Astrocyte of the hippocampus (primary cell): ENCODE measurements at places on chromosomes 11 and 22.

DNA sequence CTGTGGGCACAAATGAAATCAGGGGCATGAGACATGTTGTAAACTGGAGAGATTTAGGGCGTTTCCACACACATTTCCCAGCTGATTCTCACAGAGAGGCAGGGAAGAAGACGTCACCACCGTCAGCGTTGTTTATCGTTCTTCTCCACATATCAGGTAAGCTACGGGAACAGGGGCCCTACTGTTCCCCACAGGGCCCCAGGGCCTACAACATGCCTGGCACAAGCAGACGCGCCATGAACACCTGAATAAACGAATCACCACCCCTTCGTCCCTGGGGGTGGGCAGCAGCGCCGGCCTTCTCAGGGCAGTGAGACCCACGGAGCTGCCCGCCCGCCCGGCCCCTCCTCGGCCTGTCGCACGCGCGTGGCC, 342 bp downstream of the EFCAB6 start:
- no peak for DNase-seq

DNA sequence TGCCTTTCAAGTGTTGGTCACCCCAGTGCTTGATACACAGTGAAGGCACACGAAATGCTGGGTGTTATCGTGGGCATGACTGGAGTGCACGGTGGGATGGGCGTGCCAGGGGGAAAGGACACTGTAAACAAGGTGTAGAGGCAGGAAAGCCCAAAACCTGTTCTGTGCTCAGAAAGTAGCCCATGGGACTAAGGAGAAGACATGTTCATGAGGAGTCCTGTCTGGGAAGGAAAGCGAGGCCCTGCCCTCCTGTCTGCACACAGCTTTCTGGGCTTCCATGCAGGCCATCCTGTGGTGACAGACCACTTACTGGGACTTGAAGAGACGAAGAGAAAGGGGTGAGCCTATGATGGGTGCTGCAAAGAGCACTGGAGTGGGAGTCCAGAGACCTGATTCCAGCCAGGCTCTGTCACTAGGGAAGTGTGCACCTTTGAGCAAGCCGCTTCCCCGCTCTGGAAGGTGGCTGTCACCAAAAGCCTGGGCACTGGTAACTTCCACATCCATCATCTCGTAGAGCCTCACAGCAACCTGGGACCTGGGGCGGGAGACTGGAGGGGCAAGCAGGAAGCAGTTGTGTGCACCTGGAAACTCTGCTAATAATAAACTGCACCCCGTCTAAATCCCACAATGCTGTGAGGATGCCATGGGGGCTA, 846 bp upstream of the POU2F3 start:
- DNase-seq = no peak

- no peak for DNase-seq
Observed at GRCh38 chr11:57742087-57742452, 779 bp downstream of the SELENOH start.

DNA sequence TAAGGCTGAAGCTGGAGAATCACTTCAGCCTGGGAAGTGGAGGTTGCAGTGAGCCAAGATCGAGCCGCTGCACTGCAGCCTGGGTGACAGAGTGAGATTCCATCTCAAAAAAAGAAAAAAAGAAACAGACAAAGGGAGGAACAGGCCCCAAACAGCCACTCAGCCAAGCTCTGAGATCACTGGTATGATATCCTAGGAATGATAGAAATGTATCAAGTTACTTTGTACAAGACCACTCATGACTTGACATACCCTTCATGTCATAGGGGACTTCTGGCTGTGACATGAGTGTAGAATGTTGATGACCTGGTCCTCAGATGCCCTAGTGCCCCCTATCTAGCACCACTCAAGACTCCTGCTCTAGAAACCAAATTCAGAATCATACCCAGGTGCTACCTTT, 216.5 kb downstream of the NAV2 start:
- DNase-seq = peak; percentile 53

GRCh38 chr22:35380537-35381423, at the start of gene HMOX1:
HMOX1 (plus strand) TSS chr22:35381096; CDS start chr22:35381174, 78 bp downstream.
- peak; percentile 92 for DNase-seq

DNA sequence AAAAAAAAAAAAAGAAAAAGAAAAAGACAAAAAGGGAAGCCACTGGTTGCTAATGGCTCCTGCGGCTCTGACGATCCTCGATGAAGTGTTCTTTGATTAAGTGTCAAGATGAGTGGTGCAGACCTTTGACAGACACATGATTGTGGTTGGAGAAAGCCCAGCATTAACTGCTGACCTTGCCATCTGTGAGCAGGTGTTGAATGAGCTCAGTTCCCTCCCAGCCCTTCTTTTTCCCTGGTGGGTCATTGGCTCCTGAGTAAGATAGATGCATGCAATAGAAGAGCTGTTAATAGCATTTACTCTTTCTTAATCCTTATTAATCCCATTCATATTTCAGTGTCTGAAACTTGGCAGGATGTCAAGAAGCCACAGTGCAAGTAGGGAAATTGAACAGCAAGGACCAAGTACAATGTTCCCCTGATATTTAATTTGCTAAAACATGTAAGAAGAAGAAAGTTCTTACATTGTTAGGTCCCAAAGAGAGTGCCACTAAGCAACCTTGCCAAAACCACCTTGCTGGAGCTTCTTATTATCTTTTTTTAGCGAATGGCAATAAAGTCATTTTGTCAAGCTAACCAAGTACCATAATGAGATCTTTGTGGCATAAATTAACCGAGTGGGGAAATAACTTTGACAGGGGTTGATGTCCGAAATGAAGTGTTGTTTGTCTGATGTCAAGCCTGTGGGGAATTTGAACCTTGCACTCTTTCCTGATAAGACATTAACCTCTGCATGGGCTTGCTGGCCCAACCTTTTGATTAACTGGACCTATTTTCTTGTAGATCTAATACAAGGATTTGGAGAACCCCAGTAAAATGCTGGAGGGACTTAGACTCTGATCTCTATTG, 113.7 kb downstream of the PTPRJ start:
- no peak for DNase-seq

- no peak for DNase-seq
Observed at GRCh38 chr22:17725500-17725796, 48.8 kb downstream of the BID start.

- peak; percentile 82 for DNase-seq
Observed at GRCh38 chr11:46238078-46238966, 39.1 kb upstream of the CREB3L1 start.

- peak; percentile 21 for DNase-seq
Observed at GRCh38 chr11:130088919-130089673, 19.4 kb downstream of the APLP2 start.

GRCh38 chr11:11706028-11706427, 84.2 kb upstream of the GALNT18 start:
- DNase-seq = no peak

GRCh38 chr11:67048515-67049130, 8.0 kb upstream of the RHOD start:
- DNase-seq = no peak

DNA sequence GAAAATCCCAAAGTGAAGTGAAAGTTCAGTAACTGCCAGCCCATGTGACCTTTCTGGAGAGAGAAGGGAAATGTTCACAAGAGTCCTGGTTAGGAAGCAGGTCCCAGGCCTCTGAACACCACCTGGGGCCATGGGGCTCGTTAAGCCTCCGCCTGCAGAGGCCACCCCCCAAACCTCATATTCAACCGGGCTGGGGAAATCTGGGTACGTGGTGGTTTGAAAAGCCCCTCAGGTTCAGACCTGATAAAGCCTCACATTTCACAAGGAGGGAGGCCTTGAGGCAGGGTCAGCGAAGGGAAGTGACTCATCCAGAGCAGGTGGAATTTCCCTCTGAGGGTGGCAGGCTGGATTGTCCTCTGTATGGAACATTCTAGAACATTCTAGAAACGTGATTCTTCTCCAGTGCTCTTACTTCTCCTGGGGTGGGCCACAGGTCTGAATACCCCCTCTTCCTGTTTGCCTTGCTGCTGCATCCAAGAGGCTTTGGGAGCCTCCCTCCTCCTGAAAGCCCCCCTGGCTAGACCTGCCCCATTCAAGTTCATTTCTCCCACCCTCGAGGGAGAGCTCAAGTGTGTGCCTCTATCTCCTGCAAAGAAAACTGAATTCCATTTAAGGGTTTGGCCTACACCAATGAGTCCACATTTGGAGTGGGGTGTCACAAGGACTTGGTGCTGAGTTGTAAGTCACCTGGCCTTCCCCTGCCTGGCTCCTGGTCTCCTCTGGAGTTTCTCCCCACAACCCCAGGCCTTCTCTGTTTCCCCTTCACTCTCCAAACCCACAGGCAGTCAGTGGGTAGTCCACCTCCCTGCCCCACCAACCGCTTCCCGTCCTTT, 6.3 kb downstream of the FXYD2 start:
- DNase-seq = peak; percentile 48

DNA sequence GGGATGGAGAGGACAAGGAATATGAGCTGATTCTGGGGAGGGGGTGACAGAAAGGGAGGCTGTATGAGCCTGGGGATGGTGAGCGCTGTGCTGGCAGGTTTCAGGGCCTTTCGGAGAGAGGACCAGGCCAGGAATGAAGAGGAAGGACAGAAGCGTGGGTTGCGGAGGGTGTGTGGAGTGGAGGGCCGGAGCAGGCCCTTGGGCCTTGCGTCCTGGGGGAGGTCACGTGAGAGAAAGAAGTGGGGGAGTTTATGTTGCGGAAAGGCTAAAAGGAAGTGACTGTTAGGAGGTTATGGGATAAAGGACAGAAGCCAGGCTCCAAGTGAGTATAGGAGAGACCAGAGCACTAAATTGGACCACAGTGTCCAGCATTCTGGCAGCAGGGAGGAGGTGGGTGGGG, 17.5 kb downstream of the BCR start:
- no peak for DNase-seq

DNA sequence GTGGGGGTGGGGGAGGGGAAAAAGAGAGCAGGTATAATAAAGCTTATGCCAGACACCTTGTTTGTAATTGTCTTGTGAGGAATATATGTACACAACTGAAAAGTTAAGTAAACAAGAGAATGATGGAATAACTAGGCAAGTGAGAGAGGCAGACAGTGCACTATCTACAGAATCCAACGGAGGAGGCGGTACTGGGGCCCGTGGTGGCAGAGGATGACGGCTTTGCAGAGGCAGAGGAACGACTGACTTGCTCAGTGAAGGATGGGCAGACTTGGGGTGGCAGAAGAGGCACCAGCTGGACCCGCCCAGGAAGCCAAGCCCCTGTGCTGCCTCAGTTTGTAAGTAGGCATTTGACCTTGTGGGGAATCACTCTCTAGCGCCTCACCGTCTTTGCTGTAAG, 297.6 kb downstream of the ST3GAL4 start:
- DNase-seq = no peak

DNA sequence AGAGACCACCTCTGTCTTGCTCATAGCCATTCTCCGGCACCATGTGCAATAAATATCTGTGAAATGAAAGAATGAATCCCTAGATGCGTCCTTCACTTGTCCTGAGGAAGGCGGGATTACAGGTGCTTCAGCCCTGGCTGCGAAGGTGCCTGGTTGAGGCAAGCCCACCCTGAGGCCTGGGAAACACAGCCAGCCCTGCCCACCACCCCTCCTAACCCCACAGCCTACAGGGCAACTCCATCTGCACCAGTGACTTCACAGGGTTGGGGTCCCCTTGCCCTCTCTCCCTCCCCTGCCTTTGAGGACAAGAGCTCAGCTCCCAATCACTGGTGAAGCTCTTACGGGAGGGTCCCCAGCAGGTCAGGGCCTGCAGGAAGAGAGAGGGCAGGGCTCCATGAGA, 17.5 kb upstream of the SCGB1A1 start:
- peak; percentile 11 for DNase-seq

- DNase-seq = peak; percentile 83
Observed at GRCh38 chr11:83278351-83278750, 7.8 kb downstream of the CCDC90B start.

DNA sequence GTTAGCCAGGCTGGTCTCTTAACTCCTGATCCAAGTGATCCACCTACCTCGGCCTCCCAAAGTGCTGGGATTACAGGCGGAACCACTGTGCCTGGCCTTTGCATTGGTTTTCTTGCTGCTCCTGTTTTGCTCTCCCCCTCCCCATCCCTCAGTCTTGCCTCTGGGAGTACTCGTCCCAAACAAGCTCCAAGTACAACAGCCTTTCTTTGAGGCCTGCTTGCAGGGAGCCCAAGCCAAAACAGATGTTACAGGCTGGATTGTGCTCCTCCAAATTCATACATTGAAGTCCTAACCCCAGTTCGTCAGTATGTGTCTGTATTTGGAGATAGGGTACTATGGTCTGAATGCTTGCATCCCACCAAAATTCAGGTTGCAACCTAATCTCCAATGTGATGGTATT, 8.6 kb downstream of the IGLL1 start:
- DNase-seq = no peak
